Stimulated activated CD4-positive, alpha-beta T cell treated with anti-CD3 and anti-CD28 coated beads, TNF-alpha, amount 100 ng/mL, for 1 hour (primary cell): ENCODE measurements at places on chromosomes 1 and 21.

- no peak for DNase-seq
Observed at GRCh38 chr1:165900576-165901380, 73.4 kb downstream of the UCK2 start.

- no peak for DNase-seq
Observed at GRCh38 chr1:20587661-20588053, 1.2 kb upstream of the CDA start.

GRCh38 chr1:68361346-68361910, 88.3 kb downstream of the RPE65 start:
- DNase-seq: no peak

DNA sequence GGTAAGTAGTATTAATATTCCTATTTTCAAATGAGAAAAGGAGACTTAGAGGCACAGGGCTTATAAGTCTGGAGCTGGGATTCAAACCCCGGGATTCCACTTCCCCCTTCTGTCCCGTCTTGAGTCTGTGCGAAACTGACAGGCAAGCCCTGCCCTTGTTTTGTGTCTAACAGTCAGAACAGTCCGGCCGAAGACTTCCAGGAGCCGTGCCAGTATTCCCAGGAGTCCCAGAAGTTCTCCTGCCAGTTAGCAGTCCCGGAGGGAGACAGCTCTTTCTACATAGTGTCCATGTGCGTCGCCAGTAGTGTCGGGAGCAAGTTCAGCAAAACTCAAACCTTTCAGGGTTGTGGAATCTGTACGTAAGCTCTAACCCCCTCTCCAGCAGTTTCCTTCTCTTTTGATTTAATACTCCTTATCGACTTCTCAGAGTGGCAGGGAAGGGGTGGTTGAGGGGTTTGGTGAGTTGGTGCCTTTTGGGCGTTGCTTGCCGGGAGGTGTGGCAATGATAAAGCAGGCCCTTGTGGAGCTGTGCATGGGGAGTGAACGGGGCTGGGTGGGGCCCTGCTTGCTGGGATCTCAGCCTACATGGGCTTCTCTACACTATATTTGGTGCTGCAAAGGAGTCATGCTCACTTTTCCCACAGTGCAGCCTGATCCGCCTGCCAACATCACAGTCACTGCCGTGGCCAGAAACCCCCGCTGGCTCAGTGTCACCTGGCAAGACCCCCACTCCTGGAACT, 29.4 kb downstream of the IL6R start:
- DNase-seq: no peak

DNA sequence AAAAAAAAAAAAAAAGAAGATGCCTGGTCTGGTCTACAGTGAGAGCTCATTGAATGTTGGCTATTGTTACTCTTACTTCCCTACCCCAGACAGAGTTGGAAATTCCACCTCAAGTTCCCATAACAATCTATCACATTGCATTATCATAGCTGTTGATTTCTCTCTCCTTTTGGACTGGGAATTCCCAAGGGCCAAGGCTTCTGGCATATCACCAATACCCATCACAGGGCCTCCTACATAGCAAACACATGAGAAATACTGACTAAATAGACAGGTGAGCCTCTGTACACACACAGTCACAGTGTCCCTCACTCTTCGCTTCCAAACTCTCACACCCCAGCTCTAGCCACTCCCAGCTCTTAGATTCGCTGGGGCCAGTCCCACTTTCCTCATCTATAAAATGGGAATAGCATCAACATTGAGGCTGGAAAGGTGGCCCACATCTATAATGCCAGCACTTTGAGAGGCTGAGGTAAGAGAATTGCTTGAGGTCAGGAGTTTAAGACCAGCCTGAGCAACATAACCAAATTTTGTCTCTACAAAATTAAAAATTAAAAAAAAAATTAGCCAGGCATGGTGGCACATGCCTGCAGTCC, 6.4 kb downstream of the PTAFR start:
- no peak for DNase-seq

DNA sequence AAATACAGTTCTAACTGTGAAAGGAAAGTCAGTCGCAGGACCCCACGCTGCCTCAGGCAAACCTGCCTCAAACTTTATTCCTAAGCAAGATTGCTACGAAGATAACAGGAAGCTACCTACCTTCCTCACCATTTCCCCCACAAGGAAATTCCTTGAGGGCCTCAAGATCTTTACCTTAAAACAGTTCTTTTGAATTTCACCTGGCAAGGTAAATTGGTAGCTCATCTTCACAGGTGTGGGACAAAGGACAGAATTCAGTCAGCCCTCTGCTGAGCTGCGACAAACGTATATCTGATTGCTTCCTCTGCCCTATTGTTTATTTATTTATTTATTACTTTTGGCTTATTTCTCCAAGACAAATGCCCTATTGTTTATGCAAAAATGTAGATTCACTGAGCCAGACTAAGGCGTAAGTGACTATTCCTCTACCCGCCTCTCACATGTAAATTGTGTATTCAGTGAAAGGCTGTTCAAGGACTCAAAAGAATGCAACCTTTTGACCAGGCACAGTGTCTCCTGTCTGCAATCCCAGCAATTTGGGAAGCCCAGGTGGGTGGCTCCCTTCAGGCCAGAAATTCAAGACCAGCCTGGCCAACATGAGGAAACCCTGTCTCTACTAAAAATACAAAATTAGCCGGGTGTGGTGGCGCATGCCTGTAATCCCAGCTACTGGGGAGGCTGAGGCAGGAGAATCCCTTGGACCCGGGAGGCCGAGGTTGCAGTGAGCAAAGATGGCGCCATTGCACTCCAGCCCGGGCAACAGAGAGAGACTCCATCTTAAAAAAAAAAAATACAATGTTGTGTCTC, 17.3 kb upstream of the PKNOX1 start:
- DNase-seq: no peak

DNA sequence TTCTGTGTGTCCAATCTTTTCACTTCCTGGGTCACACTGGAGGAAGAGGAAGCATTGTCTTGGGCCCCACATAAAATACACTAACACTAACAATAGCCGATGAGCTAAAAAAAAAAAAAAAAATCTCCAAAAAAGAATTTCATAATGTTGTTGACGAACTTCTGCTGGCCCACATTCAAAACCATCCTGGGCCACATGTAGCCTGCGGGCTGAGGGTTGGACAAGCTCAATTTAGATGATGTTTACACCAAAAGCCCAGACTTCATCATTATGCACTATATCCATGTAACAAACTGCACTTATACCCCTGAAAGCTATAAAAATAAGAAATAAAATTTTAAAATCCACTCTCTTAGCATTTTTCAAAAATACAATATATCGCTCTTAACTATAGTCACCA, 187.8 kb upstream of the PTBP2 start:
- no peak for DNase-seq

DNA sequence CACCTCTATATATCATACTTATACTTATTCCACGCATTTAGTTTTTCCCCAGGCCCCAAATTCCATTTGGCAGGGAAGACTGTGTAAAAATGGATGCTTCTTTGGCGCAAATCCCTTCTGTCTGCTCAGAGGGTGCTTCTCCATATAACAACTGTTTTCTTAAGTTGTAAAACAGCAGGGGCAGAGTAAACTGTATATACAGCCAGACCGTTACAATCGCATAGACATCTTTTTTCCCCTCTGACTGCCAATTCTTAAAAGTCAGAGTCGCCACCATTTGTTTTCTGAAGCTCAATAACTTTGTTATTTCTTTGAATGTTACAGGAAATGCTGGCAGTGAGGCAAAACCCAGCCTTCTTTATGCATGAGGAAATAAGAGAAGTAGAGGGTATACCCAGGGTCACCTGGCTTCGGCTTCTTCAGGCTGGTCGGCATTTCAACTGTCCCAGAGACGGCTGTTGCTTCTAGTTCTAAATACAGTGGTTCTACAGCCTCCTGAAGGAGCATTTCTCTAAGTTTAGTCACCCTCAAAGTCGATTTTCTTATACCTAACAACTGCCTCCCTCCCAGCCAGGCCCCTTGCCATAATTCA, 188.4 kb downstream of the CLIC6 start:
- DNase-seq: no peak

- DNase-seq: no peak
Observed at GRCh38 chr1:114505148-114505561, 5.8 kb downstream of the TRIM33 start.

DNA sequence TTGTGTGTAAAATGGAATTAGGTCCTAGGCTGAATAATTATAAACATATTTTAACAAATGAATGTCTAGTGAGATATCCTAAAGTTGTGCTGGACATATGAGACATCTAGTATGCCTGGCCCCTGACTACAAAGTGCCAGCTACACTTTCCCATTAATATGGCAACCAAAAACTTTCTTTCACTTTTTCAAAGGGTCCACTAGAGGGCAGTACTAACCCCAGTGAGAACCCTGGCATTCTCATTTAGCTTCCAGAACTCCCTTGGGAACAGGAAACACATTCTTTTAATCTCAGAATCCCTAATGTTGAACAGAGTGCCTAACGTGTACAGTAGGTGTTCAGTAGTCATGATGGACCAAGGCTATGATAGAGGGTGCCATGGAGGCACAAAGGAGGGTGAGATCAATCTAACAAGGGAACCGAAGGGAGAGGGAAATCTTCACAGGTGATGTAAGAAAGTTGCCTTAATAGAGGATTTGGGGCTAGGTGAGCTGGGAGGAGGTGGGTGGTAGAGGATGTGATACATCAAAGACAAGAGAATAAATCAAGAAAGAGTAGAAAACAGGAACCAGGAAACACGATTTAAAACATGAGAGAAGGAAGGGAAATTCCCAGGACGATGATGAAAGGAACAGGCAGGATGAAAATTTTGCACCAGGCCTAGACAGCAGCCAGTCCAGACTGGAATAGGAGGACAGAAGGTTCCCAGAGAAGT, 41.6 kb downstream of the NSL1 start:
- no peak for DNase-seq

DNA sequence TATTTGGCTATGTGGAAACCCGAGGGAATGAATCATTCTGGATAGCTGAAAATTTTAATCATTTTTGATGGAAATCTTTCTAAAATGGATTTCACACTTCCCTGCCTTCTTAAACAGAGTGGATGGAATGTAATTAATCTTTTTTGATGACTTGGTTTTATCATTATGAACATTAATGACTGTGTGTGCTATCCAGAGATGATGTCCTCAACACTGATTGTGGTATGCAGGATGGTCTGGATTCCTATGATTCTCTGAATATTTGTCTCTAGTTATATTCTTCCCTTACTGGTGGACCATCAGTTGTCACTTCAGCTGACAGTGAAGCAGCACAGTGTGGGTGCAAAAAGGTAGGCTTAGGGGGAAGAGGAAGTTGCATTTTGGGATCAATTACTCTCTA, 513.5 kb downstream of the LMO4 start:
- no peak for DNase-seq

GRCh38 chr1:217193151-217193550, 437.7 kb downstream of the GPATCH2 start:
- DNase-seq: no peak

DNA sequence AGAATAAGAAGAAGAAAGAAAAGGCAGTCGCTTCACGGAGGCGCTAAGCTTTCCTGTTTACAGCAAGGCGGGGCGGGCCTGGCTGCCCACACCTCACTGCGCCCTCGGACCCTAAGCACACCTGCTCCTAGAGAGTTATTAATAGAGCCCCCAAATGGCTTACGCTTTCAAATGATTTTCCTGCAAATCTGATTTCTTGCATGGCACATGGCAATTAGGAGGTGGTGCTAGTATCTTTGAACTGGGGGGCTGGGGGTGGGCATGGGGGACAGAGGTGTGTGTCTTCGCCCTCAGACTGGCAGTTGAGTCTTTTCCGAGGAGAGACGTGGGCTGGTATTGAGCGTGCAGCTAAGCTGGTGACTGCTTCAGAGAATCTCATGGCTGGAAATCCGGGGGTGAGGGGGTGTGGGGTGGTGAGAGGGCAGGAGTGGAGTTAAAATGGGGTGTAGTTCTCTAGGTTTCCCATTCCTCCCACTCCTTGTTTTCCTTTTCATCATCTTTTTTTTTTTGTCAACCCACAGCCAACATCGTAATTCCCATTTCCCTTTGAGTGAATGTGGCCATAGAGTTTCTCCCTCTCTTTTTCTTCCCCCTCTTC, 1.3 kb downstream of the S1PR1 start:
- no peak for DNase-seq

- DNase-seq: no peak
Observed at GRCh38 chr1:213979751-213980586, 7.8 kb upstream of the PROX1 start.

DNA sequence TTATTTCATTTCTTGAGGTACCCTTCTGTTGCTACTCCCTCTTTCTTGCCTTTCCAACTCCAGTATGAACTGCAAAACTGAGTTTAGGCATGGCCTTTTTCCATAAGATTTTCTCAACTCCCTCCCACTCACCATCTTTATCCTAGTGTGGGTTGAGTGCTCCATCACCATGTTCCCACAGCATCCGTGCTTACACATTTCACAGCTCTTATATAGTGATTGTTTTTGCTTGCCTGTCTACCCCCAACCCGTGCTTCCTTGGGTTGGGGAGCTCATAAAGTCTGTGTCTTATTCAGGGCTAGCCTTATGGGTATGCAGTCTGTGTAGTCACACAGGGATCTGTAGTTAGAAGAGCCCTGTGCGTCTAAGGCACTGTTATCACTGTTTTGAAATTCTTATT, 68.2 kb upstream of the CCDC190 start:
- DNase-seq: no peak

GRCh38 chr1:246638941-246639655, 72.8 kb downstream of the CNST start:
- DNase-seq: no peak

- no peak for DNase-seq
Observed at GRCh38 chr21:14366998-14367397, 15.9 kb downstream of the HSPA13 start.

DNA sequence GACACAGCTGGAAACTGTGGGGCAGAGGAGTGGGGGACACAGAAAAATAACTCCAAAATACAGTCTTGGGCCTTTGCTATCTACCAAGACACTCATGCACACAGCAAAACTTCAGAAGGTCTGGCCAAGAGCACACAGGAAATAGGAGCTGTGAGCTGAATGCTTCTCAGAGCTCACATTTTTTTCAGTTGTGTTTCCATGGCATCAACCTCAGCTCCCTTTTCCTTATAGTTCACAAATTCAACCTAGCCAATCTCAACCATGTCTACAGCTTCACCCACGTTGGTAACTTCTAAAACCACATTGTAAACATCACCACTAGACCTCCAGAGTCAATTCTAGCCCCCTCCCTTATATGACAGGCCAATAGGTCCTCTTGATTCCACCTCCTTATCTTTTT, 19.6 kb upstream of the SYNJ1 start:
- no peak for DNase-seq

GRCh38 chr1:115374598-115374997, 36.5 kb upstream of the NGF start:
- no peak for DNase-seq
